Left hindlimb (tissue), 1 donor: ENCODE measurements at places on chromosomes 11 and 22.
A peak's percentile ranks its signal among the peaks of the same experiment; 100 is the strongest.

- DNase-seq = peak; percentile 36
Measured at GRCh38 chr11:9688716-9689511, 25.0 kb downstream of the SWAP70 start.

DNA sequence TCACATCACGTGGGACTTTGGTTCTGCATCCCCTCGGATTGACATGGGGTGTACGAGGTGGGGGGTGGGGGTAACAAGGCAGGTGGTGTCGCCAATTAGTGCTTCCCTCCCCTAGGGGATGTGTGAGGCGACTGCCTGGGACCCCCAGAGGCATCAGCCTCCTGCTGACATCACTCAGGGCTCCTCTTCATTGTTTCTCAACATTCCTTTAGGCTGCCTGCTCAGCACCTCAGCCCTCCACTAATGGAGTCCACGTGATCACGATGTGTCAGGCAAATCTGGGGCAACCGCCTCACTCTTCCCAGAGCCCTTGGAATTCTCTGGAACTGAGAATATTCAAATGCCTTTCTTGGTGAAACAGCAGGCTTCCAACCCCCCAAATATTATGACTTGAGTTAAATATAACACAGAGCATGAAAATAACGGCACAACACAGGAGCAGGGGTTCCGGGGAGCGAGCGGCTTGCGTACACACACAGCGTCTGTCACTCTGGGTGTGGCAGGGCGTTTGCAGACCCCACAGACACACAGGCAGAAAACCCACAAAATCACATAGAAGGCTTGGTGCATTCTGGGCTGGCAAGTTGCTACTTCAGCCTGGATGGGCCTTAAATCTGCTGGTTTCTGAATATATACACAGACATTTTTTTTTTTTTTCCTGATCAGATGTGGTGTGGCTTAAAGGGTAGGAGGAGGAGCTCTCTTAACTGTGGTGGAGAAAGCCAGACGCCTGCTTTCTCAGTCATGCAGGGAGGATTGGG, 170.1 kb upstream of the CADM1 start:
- no peak for DNase-seq

GRCh38 chr11:10289765-10290380, 4.1 kb downstream of the SBF2 start:
- no peak for DNase-seq

DNA sequence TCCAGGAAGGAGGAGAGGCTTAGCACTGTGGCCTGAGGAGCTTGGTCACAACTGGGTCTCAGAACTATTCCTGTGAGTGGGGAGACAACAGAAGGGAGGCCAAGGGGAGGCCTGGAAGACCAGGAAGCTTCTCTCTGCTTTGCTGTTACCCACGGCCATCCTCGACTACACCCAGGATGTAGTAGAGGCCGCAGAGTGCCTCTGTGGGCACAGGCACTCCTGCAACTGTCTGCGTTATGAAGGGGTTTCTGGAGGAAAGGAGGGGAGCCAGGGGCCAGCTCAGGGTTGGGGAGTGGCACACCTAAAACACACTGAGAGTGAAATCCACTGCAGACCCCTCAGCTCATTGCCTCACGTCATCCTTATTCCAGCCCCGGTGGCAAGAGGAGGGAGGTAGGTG, 3.8 kb upstream of the MFRP start:
- no peak for DNase-seq

GRCh38 chr11:19723572-19724342, 11.1 kb downstream of the NAV2 start:
- peak; percentile 56 for DNase-seq

GRCh38 chr22:20427104-20427944, 10.3 kb downstream of the SCARF2 start:
- no peak for DNase-seq
